ENCODE measurements at places on chromosomes 3 and 15.

GRCh38 chr15:48221885-48222284 is 15.8 kb downstream of the SLC12A1 start:
- no peak for DNase-seq

DNA sequence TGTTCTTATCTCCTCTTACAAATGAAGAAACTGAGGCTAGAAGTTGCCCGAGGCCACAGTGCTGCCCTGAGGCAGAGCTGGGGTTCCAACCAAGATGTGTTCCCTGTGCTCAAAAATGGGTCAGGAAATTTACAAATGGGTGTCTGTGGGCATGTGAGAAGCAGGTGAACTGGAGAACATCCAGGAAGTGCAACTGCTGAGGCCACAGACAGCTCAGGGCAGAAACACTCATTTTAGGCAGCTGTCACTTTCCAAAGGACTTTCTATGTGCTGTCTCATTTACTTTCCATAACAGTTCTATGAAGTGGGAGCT is 47.2 kb upstream of the ATP2B2 start:
- DNase-seq = no peak

DNA sequence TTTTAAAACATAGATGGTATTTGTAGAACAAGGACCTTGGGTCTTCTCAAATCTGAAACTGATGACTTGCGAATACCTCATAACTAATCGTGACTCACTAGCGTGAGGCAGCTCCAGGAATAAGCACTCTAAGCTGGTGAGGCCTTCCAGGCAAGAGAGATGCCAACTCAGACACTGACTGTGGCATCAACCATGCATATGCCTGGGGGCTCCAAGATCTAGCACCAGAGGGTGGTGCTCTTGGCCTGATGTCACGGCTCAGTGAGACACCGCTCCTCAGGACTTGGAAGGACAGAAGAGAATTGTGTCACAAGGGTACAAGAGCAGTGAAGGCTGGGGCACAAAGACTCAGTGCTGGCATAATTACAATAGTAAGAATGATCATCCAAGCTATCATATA is 125.0 kb upstream of the TRIM42 start:
- peak; percentile 18 for DNase-seq

GRCh38 chr3:172591125-172591605 is 67.9 kb upstream of the TNFSF10 start:
- no peak for DNase-seq

DNA sequence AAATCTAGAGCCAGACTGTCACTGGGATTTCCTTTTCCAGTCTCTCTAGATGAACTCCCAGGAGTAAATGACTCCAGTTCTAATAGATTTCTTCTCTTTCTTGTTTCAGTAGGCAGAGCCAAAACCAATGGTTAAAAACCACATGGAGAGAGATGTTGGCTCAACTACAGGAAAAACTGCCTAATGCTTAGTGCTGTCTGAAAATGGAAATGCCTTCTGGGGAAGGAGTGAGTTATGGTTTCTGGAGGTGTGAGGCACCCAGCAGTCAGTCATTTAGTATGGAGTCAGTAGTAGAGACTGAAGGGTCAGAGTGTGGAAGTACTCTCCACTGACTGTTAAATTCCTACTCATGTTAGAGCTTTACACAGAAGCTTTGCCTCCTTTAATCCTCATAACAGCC is 136.7 kb downstream of the CCNL1 start:
- DNase-seq = no peak

DNA sequence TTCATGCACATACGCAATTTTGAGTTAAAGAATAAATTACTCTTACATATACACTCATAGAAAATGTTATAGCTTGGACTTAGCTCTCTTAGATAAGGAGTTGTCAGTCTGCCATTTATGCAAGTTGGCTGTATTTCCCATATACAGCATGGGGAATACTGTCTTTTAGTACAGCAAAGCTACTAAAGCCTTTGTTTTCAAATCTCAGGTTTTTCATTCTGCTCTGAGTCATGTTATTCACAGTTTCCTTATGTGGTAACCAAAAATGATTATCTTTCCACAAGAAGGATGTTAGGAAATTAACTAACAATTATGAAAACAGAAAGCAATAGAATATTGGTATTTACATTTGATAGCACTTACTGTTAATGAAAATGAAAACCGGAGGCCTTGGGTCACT is 4.3 kb upstream of the TIPARP start:
- DNase-seq = no peak

GRCh38 chr3:45572755-45573154 is 21.8 kb upstream of the LIMD1 start:
- no peak for DNase-seq

- DNase-seq = peak; percentile 67
These were observed at the start of gene CD200 for GRCh38 chr3:112333002-112333380. Gene CD200, plus strand, starts transcription at chr3:112333156. Its CDS starts 57 bp downstream, at chr3:112333213.

DNA sequence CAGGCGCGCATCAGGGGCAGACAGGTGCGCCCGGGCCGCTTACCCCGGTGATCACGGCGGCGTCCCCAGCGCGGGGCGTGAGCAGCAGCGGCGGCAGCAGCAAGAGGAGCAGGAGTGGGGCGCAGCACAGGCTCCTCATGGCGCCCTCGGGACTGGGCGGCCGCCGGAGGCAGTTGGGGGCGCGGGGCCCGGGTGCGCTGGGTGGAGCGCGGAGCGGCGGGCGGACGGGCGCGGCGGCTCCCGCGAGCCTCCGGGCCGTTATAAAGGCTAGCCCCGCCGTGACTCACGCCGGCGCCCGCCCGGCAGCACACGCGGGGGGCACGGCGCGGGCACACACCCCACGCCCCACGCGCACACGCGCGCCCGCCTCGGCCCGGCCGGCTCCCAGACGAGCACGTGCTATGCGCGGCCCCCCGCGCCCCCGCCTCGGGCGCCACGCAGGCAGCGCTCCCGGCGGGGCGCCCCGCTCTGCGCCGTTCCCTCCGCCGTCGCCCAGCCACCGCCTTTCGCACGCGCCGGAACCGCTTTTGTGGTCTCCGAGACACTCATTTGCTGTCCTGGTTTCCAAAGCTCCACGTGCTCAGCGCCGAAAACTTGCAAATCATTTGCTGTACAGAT is at the start of gene PROK2:
Gene PROK2 (minus strand): TSS at position 235 of the 618 bp plus-strand sequence. CDS start 96 bp downstream, at position 139.
- DNase-seq = no peak

- DNase-seq = no peak
These were observed 10.4 kb upstream of the TMEM202 start for GRCh38 chr15:72387741-72388140.

- peak; percentile 8 for DNase-seq
These were observed 111.1 kb downstream of the MAGI1 start for GRCh38 chr3:65927576-65927975.

- DNase-seq = no peak
These were observed 75.3 kb upstream of the TGFBR2 start for GRCh38 chr3:30531017-30531570.

DNA sequence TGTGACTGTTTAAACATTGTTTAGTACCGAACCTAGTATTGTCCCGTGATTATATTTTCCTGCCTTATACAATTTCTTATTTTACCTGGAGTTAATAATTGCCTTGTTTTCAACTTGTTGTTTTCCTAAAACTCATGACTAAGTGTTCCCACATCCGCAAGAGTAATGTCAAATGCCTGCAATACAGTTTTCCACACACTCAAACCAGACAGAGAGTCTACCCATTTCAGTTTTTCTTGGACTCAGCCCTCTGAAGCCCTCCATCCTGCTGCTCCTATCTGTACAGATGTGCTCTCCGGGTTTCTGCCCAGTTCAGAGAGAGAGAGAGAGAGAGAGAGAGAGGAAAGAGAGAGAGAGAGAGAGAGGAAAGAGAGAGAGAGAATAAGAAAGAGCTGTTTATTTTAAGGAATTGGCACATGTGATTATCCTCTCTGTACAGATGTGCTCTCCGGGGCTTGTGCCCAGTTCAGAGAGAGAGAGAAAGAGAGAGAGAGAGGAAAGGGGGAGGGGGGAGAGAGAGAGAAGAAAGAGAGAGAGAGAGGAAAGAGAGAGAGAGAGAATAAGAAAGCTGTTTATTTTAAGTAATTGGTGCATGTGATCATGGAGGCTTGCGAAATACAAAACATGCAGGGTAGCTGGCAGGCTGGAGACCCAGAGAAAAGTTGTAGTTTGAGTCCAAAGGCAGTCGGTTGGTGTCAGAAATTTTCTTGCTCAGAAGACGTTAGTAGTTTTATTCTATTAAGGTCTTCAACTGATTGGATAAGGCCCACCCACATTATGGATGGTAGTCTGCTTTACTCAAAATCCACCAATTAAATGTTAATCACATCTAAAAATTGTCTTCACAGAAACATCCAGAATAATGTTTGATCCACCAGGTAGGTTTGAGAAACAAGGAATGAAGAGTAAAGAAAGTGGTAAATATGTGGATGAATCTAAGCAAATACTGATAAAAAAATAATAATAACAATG is 104.1 kb upstream of the GOLGA8J start:
- DNase-seq = peak; percentile 51

GRCh38 chr15:89903015-89903857 is 9.4 kb upstream of the AP3S2 start:
- DNase-seq = no peak

DNA sequence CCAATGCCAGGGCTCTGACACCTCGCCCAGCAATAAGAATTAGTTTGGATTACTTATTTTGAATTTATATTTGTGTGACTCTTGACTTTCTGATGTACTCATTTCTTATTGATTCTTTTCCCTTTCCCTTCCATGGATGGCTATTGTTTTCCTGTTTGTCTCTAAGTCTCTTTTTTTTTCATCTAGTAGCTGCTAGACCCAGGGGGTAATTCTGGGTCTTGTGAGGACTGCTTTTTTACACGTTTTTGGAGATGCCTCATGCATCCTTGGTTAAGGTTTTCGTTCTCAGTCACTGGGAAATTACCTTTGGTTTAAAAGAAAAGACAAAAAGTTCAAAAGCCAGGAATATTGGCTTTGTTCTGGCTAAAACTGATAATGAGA is 70.2 kb upstream of the STRIT1 start:
- peak; percentile 26 for DNase-seq

DNA sequence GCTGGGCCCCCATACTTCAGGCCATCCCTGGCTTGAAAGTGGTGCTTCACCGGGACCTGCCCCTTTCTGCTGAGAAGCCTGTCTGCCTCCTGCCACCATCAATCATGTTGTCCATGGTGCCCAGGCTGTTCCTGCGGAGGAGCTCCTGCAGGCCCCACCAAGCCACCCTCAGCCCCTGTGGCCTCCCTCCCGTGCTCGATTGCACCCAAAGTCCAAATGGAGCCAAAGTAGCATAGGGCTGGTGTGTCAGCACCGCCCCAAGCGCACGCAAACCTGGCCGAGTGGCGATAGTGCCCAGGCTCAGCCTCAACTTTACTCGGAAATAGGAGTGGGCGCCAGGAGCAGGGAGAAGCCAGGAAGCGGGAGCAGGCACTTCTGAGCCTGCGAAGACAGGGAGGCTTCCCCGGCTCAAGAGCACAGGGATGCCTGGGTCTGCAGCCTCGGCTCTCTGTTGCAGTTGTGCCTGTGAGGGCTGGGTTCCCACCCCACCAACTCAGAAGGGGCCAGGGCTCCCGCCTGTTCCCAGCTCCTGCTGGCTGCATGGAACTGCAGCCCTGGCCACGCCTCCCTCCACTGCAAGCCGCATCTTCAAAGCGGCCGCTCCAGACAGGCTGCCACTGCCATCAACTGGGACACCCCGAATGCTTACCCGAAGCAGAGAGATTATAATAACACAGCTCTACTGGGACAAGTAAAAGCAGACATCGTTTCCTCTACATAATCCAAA is 203.0 kb downstream of the ARRDC4 start:
- no peak for DNase-seq

DNA sequence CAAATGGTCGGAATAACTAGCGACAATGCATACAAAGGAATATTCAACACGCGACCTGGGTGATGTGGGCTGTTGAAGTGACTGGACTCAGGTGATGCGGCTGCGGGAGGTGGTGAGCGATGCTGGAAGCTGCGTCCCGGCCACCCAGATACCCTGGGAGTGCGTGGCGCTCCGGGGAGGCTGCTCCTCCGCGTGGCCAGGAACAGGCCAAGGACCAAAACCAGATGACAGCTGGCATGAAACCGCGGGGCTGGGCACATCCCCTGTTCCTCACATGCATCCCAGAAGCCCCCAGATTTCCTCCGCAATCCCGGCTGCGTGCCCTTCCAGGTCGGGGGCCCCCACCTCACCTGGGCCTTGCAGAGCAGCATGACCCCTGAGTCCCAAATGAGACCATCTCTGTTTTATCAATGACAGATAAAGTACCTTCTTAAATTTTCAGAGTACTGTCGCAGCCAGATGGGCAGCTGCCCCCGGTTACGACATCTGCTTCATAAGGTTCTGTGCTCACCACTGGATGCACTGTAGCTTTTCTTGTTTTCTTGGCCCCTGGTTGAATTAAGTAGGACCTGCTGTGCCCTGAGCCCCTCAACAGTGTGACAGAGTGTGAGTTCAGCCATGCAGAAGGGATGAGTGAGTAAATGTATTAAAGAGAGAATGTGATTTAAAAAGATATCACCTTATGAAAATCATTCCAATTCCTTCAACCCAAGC is 278.2 kb downstream of the GABRG3 start:
- DNase-seq = no peak

GRCh38 chr3:133268726-133269134 is 131.1 kb upstream of the BFSP2 start:
- no peak for DNase-seq

- DNase-seq = peak; percentile 5
These were observed 25.8 kb upstream of the PSMD6 start for GRCh38 chr3:64049136-64049535.

GRCh38 chr3:34646911-34647460 is 848.6 kb downstream of the PDCD6IP start:
- no peak for DNase-seq
